ENCODE measurements at places on chromosomes 3 and 15.

DNA sequence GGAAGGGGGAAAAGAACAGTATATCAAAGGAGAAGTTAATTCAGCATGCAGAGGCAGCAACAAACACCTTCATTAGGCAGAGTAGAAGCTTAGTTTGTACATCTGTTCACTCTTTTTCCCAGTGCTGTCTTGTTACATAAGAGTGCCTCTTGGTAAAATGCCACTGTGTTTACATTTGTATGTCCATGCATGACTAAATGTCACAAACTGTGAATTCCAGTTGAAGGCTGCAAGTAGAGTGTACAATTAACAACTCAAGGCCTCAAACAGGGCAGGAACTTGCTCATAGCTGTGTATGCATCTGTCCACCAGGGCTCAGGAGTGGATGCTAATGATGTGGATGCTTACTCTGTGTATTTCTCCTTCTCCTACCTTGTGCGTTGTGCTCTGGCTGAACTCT is 214.2 kb upstream of the TPM1 start:
- no peak for DNase-seq

DNA sequence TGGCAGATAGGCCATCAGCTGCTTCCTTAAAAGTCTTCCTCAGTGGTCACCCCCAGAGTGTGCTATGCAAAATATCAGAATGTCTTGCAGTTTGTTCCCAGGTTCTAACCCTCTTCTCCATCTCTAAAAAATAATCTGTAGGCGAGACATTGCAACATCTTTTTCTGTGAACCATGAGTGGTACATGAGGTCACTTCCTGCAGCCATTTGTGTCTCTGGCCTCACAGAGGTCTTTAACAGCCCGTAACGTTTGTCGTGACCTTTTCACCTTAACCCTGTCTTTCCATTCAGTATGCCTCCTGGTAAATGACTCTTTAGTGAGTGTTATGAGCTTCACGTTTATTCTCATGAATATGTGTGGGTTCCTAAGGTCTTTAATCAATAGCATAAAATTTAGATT is 145.4 kb downstream of the KLHL25 start:
- peak; percentile 18 for DNase-seq

GRCh38 chr3:108472001-108472591 is 38.3 kb downstream of the MYH15 start:
- no peak for DNase-seq

GRCh38 chr3:132867526-132867925 is 145.3 kb upstream of the NPHP3 start:
- DNase-seq: no peak

- DNase-seq: no peak
These were observed 7.2 kb downstream of the COX17 start for GRCh38 chr3:119669906-119670570.

DNA sequence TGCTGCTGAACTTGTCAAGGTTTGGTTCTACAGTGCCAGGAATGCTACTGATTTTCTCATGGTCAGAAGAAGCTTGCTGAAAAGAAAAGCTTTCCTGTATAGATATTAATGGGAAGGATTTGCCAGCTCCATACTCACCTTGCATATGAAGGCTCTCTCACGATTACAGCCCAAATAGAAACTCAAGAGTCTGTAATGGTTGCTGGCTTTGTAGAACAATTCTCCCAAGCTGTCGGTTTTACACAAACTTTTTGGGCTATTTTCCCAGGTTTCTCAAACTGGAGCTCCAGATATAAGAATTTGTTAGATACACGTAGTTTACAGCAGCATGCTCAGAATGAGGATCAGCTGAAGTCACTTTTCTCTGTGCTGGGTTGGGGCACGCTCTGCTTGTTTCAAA is 30.1 kb upstream of the LRRC3B start:
- no peak for DNase-seq

- DNase-seq: no peak
These were observed 284 bp upstream of the TSC22D2 start for GRCh38 chr3:150407808-150408220.

GRCh38 chr3:125309476-125309875 is 65.6 kb downstream of the ZNF148 start:
- no peak for DNase-seq

DNA sequence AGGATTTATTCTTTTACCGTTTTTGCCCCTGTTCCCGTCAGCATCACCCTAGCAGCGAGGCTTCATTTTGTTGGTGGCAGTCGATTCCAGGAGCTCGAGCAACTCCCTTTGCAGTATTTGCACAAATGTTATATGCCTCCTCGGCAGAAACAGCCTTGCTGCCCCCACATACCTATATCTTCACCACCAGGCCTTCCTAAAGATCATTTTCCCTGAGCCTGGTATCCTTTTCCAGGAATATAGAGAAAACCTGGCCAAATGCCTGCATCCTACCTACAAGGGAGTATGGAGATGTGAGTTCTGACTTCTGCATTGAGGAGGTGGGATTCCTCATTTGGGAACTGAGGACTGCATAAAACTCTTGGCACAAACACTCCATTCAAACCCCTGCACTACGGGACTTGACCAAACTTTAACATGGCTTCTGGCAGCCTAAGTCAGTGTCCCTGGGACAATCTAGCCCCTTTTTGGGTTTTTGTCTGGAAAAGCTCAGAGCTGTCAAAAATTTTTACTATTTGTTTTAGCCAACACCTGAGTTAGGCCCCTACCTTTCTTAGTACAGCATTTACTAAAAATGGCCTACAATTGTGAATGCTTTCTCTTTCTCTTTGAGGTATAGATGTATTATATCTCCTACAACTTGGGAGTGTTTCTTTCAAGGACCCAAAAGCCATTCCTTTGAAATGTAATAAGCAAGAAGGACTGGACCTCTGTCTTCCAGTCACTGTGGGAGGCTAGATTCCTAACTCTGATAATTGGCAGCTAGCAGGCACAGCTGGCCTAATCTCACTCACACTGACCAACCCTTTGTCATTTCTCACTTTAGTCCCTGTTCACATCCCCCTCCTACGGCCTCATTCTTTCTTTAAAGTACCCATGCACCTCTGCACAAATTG is 12.1 kb upstream of the UBE2Q2 start:
- no peak for DNase-seq

GRCh38 chr3:188184160-188184559 is 30.2 kb downstream of the LPP start:
- no peak for DNase-seq

DNA sequence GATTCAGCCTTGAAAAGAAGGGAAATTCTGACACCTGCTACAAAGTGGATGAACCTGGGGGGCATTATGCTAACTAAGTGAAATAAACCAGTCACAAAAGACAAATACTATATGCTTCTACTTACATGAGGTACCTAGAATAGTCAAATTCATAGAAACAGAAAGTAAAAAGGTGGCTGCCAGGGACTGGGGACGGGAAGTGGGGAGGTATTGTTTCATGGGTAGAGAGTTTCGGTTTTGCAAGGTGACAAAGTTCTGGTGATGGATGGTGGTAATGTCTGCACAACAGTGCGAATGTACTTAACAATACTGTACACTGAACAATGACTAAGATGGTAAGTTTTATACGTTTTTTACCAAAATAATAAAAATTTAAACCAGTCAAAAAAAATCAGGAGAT is 4.8 kb downstream of the IDH2 start:
- peak; percentile 68 for DNase-seq

- DNase-seq: no peak
These were observed 73.6 kb downstream of the TFG start for GRCh38 chr3:100782906-100783305.

GRCh38 chr3:139627759-139628158 is 50.0 kb downstream of the NMNAT3 start:
- no peak for DNase-seq

GRCh38 chr3:79766496-79767193 is 1.2 kb downstream of the ROBO1 start:
- no peak for DNase-seq

DNA sequence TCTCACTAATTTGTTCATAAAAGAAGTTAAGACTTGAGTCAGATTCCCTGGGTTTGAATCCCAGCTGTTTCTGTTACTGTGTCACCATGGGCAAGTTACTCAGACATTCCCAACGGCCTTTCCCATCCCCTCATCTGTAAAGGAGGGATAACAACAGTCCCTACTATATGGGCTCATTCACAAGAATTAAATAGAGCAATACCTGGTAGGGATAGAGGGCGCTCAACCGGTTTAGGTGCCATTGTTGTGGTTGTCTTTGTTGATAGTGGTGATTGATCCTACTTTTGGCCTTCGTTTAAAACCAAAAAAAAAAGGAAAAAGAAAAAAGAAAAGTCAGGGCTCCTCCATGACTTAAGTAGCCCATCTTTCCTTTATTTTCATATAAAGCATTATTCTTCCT is 563.1 kb downstream of the GRM7 start:
- no peak for DNase-seq

DNA sequence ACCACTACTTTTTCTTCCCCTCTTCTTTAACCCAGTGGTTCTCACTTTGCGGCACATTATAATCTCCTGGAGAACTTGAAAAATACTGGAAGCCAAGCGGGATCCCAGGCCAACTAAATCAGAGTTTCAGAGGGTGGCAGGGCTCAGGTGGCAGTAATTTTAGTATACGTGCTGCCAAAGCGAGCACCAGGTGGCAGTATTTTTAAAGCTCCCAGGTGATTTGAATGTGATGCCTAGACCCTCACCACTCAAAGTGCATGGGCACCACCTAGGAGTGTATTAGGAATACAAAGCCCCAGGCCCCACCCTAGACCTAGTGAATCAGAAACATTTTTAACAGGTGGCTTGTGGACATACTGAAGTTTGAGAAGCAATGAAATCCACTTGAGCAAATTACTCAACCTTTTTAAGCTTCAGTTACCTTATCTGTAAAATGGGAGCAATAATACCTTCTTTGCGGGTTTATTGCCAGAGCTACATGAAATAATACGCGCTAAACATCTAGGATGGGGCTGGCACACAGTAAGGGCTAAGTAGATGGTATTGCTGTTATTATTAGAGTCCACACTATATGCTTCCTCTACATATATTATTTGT is 8.3 kb downstream of the B3GALNT1 start:
- peak; percentile 4 for DNase-seq

Measured in activated naive CD4-positive, alpha-beta T cell treated with Interleukin-2 at 50 U/mL for 16 hours (primary cell).